Stimulated activated CD4-positive, alpha-beta T cell treated with anti-CD3 and anti-CD28 coated beads, TNF-alpha, amount 100 ng/mL, for 24 hours (primary cell): ENCODE measurements at places on chromosomes 3 and 15.

DNA sequence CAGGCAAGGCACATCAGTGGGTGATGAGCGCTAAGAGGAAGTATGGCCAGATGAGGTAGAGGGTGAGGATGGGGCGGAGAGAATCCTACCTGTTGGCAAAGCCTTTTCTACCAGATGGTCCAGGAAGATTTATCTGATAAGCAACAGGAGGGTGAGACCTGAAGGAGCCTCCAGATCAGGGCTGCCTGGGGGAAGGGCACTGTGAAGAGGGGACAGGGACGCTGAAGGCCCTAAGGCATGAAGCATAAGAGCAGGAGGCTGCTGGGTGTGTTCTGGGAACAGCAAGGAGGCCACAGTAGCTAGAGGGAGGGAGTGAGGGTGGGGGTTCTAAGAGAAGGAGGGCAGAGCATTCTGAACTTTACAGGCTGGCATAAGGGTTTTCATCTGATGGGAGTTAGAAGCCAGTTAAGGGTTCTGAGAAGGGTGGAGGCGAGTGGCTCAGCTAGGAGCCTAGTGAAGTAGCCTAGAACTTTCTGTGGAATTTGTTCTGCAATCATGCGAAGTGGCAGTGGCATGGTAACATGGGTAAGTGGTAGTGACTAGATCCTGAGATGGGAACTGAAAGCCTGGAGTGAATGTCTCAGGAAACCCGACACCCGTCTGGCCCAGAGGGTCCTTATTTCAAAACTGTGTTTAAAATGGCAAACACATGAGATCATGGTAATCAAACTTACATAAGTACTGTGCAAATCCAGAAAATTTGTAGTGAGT is 29.9 kb downstream of the CGNL1 start:
- DNase-seq = no peak

DNA sequence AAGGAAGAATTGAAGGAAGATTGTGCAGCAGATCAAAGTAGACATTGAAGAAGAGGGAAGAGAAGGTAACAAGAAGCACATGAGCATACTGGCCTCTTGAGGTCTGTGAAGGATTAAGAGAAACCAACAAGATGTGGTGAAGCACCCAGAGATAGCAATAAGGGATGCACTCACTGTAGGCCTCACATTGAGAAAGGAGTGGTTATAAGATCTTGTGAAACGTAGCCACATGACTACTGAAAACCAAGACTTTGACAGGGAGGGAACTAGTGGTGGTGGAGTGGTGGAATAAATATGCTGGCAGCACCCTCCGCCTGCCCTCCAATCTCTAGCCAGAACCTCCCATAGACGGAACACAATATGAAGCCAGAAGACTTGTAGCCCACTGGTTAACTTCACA is 651.2 kb downstream of the DIPK2A start:
- no peak for DNase-seq

GRCh38 chr3:121809249-121809648 is 25.6 kb downstream of the IQCB1 start:
- no peak for DNase-seq

DNA sequence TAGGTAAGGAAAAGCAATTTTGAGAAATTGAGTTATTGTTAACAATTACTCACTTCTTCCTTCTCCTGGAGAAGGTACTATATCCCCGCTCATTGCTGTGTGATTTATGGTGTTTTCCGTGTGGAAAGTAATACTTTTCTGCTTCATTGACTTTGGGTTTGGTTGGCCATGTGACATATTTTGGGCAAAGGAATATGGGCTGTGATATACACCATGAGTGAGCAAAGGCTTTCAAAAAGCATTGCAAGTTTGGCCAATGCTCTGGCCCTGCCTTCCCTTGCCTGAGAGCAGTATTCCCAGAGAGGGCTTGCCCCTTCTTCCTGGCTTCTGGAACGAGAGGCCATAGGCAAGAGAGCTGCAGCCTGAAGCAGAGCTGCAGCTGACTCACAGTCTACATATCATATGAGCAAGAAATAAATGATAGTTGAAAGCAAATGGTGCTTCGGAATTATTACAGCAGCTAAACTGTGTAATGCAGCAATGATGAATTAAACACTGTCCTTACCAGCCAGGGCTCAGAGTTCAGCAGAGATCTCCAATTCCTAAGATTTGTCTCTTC is 216.8 kb upstream of the CD96 start:
- DNase-seq = no peak

GRCh38 chr3:49401766-49402165 is 10.0 kb downstream of the RHOA start:
- DNase-seq = no peak

GRCh38 chr3:27681249-27681748 is 40.8 kb downstream of the EOMES start:
- DNase-seq = no peak

- DNase-seq = no peak
Observed at GRCh38 chr3:152174876-152175527, 93.7 kb upstream of the MBNL1 start.

DNA sequence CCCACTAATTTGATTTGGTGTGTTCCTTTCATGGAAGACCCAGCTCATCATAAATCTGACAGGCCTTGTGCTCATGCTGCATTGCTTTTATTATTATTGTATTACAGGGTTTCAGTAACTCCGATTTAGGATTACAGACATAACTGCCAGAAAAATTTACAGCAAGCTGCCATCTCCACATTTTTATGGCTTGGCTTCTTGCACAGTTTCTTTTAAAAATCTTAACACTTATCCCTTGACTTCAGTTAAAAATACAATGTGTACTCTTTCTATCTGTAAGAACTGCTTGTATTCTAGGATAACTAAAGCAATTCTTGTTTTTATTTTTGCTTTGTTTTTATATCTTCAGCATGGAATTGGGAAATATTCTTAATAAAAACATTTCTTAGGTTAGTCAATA is 612.2 kb downstream of the DIPK2A start:
- no peak for DNase-seq

DNA sequence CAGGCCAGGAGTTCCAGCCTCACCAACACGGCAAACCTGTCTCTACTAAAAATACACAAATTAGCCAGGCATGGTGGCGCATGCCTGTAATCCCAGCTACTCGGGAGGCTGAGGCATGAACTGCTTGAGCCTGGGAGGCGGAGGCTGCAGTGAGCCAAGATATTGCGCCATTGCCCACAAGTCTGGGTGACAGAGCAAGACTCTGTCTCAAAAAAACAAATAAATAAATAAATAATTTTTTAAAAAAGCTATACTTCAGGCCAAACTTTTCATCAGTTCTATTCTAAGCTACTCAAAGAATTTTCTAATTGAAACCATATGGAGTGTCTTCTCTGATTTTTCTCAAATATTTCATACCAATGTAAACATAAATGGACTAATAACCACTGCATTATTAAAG is 43.5 kb downstream of the PHC3 start:
- no peak for DNase-seq

- no peak for DNase-seq
Observed at GRCh38 chr3:128383316-128384235, 83.1 kb downstream of the DNAJB8 start.

DNA sequence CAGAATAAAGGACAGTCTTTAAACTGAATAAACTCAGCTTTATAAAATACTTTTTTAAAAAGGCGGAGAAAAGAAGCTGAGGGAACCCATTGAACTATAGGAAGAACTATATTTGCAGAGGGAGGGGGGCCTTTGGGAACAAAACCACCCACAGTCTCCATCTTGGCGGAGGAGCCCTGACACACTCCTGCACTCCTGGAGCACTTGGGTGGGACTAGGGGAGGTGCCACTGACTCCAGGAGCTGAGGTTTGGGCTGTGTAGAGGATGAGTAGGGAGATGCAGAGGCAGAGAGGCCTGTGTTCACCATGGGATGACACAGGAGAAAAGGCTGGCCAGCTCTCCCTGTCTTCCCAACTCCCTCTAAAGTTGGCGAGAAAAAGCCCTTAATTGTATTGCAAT is 35.8 kb downstream of the IFT122 start:
- no peak for DNase-seq

DNA sequence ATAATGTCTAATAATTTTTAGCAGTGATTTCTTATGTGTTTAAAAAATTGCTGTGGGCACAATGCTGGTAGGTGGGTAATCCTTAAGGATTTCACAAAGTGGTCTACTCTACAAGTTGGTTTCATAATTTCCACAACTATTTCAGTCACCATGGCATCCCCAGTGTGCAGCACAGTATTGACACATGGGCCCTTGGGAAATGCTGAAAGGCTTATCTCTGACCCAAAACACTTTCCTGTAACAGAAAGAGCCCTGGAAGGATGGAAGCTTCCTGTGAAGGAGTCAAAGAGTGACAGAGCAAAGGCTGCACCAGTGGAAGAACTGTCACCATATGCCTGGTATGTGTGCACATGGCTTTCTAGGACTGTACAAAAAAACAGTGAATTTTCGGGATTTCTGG is 153.7 kb downstream of the ANO10 start:
- no peak for DNase-seq

DNA sequence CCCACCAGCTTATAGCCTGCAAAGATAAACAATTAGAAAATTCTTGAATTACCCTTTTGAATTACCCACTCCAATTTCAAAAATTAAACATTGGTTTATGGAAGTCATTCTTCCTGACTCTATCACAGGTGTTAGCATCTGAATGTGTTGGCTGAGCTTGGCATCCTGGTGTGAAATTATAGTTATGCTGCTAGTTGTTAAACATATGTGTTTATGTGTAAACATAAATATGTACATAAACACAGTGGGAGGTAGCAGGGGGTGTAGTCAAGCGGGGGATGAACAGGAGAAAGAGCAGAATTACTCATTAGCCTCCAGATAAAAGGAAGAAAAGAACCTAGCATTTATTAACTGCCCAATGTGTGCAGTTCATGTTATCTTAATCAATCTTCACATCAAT is 530.2 kb downstream of the MCTP2 start:
- no peak for DNase-seq

DNA sequence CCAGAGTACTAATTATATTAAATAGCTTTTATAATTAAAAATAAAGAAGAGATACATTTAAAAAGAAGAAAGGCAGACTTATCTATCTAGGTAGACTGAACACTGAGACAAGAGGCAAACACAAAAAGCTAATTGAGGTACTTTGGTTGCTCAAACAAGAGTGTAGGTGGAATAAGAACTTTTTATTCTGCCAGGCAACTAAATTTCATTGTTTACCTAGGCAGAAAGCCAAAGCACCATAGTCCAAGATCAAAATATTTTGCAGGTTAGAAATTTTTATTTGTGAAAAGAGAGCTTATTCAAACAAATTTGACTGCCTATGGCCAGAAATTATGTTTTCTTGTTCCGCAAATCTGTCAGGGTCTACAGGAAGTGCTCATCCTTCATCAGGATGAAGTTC is 499.6 kb upstream of the GBE1 start:
- DNase-seq = no peak

DNA sequence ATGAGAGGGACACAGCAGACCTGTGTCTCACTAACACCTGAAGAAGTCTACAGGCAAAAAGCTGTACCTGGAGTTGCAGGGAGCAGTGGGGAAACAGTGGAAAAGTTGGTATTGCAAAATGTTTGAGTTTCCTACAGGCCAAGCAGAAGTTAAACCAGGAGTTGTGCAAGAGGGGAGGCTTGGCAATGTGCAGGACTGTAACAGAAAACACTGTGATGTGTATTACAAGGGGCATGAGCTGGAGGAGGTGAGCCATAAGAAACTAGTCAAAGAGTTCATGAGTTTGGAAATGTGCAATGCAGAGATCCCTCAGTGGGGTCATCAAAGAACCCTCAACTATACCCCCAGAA is 47.1 kb upstream of the SERPINI2 start:
- no peak for DNase-seq

DNA sequence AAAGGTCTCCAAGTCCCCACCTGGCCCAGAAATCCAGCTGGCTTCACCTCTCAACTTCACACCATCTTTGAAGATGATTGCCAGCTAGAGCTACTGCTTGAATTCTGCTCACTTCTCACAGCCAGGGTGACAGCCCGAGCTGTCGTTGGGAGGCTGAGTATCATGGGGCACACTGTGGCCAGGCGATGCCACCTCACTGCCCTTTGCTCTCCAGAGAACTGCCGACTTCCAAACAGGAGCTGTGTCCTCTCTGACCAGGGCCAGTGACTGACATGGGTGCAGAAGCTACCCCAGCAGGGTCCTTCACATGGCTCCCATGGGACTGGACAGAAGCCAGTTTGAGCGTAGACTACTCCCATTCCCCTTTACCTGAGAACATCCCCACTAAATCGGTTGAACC is 254.0 kb downstream of the GABRB3 start:
- no peak for DNase-seq

GRCh38 chr15:81783586-81783985 is 262.2 kb downstream of the MEX3B start:
- no peak for DNase-seq

DNA sequence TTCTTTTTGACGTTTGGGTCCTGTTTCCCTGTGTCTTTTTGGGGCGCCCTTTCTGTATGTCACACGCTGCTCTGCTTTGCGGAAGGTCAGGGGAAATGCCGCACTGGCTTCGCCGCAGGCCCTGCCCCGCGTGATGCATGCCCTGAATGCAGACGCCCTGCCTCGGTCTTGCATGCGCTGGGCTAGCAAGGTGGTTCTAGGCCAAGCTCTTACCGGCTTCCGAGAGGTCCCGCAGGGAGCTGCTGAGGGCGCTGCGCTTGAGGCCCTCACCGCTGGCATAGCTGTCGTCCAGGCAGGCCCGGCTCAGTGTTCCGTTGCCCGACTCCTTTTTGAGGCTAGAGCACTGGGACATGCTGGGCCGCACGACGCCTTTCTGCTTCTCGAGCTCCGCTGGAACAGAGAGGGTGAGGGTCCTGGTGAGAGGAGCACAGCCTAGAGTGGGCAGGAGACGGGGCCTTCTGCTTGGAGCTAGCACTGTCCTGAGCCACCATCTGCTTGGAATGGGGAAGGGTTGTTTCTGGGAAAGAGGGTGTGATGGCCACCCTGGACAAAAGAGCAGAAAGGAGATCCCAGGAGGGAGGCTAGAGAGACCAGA is 66.9 kb upstream of the RPL32 start:
- no peak for DNase-seq

DNA sequence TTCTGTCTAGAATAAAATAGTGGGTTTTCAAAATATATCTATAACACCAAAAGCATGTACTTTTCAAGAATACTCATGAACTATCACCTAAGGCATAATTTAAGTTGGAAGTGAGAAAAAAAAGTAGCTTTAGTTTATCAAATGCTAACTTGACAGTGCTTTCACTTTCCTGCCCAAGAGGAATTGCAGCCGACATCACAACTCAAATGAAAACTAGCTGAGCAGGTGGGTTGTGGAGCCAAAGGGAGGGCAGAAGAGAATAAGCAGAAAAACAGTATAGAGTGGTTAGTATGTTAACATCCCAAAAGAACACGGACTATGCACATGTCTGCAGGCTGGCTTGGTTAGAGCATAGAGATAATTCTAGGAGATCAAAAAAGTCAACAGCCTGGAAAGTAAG is 120.9 kb downstream of the NEDD4 start:
- no peak for DNase-seq
